ENCODE measurements at places on chromosomes 4 and X.

DNA sequence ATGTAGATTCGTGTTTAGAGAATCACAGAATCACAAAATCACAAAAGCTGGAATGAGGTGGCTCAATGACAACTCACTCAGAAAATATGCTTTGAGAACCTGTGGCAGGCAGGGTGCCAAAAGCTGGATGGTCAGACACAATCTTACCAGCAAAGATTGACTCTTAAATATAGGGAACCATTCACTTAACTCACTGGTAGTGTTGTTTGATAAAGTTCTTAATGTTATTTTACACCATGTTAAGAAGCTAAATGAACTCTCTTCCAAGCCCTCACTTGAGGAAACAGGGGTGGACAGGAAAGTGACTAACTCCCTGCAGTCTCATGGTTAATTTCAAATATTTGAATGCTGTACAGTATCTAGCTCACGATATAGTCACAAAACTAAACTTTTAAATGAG is 5.7 kb upstream of the SCOC start:
- DNase-seq: no peak

DNA sequence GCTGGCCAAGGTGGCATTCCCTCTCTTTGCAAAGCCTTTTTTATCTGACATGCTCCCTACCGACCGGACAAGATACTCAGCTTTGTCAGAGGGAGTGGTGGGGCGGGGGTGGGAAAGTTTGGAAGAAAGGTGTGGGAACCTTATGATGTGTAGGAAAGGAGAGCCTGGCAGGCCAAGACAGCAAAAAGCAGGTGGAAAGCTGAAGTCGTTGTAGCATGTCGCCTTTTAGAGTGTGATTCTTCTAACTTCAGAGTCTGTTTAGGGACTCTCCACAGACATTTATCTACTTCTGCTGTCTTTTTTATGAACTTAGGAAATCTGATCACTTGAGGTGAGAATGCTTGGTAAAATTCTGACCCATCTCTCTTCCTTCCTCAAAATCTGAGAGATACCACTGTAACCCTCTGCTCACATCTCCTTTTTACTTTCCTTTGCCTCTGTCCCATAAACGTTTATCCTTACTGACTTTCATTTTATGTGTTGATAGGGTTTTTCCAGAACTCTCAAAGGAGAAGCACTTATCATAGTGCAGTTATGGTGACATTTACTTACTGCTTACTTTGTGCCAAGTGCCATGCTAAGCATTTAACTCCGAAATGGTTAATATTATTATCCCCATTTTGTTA is 8.2 kb upstream of the RUFY3 start:
- DNase-seq: no peak

GRCh38 chrX:725971-726370 is 95.4 kb downstream of the SHOX start:
- no peak for DNase-seq

DNA sequence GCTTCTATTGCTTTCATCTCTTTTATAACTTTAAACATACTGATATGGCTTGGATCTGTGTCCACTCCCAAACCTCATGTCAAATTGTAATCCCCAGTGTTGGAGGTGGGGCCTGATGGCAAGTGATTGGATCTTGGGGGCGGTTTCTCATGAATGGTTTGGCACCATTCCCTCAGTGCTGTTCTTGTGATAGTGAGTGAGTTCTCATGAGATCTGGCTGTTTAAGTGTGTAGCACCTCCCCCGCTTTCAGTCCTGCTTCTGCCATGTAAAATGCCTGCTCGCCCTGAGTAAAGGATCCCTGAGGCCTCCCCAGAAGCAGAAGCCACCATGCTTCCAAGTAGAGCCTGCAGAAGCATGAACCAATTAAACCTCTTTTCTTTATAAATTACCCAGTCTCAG is 17.7 kb downstream of the MND1 start:
- no peak for DNase-seq

GRCh38 chrX:38991656-38992440 is 190.6 kb downstream of the MID1IP1 start:
- DNase-seq: no peak

DNA sequence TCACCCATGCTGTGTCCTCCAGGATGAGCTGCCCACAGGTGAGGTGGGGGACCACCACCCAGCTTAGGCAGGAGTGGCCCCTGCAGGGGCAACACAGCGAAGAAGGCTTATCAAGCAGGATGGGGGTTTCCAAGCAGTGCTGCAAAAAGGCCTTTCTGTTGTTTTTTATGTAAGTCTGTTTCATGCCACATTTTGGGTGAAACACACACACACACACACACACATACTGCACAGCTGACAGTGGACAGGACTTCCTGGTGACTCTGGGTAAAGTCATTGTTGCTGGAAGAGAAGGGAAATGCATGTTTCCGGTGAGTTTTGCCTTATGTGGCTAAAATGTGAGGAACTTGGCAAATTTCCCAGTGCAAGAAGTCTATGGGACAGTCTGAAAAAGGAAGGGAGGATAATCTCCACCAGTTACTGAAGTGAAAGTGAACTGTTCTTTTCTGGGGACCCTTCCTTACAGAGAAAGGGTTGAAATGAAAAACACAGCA is 119.2 kb downstream of the IRF2 start:
- no peak for DNase-seq

- no peak for DNase-seq
These were observed 49.7 kb upstream of the TMEM164 start for GRCh38 chrX:109952985-109953905.

DNA sequence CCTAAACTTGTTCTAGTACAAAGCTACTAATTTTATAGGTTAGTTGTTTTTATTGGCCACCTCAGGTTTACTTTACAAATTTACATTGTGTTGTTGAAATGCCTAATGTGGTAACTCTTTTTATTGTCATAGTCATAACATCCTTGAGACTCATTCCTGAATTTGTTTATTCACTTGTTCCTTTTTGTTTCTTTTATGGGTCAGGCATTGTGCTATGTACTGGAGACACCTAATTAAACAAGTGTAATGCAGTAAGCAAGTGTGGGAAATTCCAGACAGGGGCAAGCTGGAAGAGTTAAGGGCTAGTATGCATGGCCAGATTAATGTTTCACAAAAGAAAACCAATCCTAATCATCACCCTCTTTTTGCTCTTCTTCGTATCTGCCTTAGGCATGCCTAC is 30.5 kb upstream of the TTC29 start:
- DNase-seq: no peak

- DNase-seq: no peak
These were observed 178.7 kb upstream of the LDB2 start for GRCh38 chr4:17077105-17077504.

DNA sequence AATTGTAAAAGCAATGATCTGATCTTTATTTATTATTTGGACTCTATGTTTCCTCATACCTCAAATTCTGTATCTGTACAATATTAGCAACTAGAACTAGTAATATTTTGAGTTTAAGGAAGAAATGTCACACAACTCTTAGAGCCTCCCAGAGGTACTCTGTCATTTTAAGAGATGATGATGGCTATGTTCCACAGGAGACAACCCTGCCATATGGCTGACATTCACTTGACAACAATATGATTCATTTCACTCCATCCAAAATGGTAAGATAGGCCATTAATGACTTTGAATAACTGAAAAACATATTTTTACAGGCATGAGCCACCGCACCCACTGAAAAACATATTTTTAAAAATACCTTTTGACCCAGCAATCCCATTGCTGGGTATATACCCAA is 190.3 kb downstream of the MAML3 start:
- DNase-seq: no peak

GRCh38 chr4:104210420-104210819 is 284.3 kb downstream of the CXXC4 start:
- no peak for DNase-seq

GRCh38 chr4:25209702-25210101 is 24.1 kb upstream of the PI4K2B start:
- DNase-seq: no peak

All from NCI-H187 treated with DMSO at 0.1 percent for 48 hours (cell line).